ENCODE measurements at places on chromosomes 5 and 9.

GRCh38 chr5:76789991-76790581, 28.7 kb upstream of the F2RL1 start:
- DNase-seq = peak; percentile 29

DNA sequence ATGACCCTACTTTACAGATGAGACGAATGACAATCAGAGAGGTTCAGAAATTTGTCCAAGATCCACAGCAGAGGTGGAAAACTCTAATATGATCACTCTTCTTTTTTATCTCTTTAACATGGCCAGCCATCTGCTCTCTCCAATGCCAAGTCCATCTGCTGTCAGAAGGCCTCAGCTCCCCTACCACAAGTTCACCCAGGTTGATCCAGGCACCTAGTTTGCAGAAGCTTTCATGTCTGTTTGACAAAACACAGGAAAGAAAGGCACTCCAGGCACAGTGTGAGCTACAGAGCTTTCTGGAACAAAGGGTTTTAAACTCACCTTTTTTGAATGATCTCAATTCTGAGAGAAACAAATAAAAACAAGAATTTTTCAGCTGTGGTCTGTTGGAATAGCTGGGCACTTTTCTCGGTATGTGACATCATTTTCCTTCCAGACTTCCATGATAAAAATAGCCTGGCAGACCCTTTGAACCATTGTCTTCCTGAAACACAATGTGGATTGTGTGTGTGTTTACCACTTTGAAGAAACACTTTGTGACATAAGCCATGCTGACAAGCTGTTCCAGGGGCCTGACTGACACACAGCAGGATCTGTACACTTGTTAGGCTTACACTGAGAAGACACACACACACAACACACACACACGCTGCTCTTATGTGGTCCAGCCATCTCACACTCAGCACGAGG, 214.3 kb downstream of the AGTPBP1 start:
- no peak for DNase-seq

GRCh38 chr9:272251-273213, 57.9 kb downstream of the DOCK8 start:
- DNase-seq = peak; percentile 88

DNA sequence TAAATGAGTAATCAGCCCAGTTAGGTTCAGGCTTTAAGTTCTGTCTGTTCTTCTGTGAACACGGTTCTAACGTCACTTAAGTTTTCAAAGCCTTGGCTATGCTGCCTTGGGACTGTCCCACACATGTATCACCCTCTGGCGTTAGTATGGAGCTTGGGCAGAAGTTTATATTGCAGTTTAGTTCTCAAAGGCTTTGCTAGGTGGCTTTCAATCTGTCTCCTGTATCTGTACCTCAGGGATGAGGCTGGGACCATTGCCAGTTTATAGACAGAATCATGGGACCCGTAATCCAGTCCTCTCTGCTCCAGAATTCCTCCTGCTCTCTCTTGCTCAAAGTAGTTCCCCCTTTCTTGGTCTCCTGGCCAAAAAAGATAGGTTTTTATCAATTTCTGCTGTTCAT, 12.1 kb downstream of the C9orf40 start:
- no peak for DNase-seq

GRCh38 chr5:173973616-173973969, 15.4 kb upstream of the C5orf47 start:
- no peak for DNase-seq

DNA sequence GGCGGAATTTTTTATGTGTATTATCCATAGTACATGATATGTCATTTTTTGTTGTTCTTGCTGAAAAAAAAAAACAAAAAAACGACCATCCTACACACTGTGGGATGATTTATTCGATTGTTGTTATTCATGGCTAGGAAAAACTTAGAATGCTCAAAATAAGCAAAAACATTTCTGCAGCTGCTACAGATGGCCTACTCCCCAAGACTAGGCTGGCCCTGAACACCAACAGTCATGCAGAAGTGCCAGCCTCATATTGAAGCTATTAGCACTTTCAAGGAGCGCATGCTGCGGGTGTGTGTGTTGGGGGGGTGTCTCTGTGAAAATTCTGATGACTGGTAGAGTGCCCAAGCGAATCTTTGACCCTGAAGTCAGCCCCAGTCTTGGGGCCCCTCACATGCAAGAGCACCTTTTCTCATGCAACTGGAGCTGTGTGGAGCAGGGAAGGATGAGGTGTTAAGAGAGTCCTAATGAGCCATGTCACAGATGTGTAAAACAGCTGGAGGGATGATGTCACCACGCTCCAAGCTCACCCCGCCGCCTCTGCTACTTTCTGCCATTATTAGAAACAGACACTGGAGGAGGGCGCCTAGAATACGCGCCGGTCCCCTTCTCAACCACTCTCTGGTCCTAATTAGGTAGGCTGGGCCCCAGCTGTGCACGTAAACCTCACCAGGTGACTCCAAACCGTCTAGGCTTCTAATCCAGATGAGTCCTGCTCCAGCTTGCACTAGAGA, 61.0 kb upstream of the SMIM23 start:
- no peak for DNase-seq

GRCh38 chr9:126482361-126483044, 131.2 kb upstream of the LMX1B start:
- DNase-seq = no peak

- DNase-seq = no peak
These were observed 46.8 kb downstream of the NSUN2 start for GRCh38 chr5:6585939-6586646.

- DNase-seq = no peak
These were observed 51.7 kb upstream of the VPS13A start for GRCh38 chr9:77125665-77126064.

DNA sequence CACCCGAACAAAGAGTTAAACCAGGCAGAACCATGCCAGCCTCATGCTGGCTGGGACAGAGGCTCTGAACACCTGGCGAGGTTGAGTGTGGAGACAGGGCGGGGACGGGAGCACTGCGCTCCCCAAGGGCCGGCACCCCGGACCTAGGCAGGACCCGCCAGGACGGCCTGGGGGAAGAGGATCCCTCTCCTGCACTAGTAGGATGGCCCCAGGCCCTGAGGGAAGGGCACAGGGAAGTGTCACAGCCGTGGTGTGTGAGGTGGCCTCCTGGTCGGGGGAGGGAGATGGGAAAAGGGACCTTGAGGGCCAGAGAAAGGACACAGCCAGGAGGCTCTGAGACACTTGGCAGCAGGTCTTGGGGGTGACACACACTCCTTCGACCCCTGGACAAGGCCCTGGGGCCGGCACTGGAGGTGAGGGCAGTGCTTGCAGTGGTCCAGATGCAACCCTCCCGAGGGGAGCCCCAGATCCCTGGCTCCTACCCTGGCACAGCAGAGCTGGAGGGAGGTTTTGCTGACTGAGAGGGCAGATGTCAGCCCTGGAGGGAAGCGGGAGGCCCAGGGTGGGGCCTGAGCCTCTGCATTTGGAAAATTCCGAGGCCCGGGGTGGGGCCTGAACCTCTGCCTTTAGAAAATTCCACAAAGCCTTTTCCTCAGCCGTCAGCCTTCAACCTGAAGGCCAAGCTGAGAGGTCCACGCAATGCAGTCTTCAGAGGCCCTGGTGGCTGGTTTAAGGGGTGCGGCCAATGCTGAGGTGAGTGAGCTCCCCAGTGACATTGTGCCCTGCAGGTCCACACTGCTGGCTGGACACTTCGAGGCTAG, 24.8 kb upstream of the TERT start:
- DNase-seq = no peak
